ENCODE measurements at places on chromosomes 5 and 9.

GRCh38 chr5:4027088-4027734 is 431.6 kb downstream of the IRX1 start:
- no peak for ATAC-seq

DNA sequence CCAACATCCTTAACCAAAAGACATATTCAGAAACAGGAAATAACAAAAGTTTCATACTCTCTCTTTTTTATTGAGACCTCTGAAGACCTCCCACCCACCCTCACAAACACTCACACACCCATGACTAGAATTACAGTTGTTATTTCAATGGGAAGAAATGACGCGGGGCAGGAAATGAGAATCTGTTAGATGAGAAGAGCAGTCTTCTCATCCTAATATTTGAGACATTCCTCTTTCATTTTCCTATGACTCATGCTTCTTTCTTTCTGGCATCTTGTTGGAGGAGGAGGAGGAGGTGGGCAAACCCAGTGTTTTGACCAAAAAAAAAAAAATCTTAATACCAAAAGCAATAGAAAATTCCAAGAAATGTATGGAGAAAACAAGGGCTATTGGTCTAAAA is 179.5 kb upstream of the TARS1 start:
- no peak for ATAC-seq

GRCh38 chr9:107131108-107131799 is 151.8 kb upstream of the RAD23B start:
- no peak for ATAC-seq

DNA sequence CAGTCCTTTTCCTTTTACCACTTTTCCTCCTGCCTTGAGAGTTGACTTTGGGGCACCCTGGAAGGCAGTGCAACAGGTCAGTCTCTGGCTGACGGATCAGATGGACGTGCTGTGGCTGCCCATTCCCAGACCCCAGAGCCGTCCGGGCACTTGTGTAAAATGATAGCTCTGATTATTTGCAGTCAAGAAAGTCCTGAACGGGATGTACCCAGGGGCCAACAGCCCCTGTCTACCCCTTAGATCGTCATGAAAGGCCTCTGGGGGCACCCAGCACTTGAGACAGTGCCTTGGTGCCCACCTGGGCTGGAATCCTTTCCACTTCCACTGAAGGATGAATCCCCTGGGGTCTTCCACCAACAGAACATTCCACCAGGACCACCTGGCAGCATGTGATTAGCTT is 17.7 kb upstream of the ANGPTL2 start:
- ATAC-seq: no peak

- no peak for ATAC-seq
Measured at GRCh38 chr9:120950421-120951388, 24.1 kb upstream of the TRAF1 start.

GRCh38 chr5:150075806-150076205 is 10.5 kb downstream of the CSF1R start:
- ATAC-seq: no peak

GRCh38 chr5:31815376-31815775 is 176.4 kb downstream of the PDZD2 start:
- ATAC-seq: peak; percentile 51

- no peak for ATAC-seq
Measured at GRCh38 chr5:4977416-4978110, 162.6 kb upstream of the ADAMTS16 start.

GRCh38 chr5:31890046-31890445 is 251.1 kb downstream of the PDZD2 start:
- ATAC-seq: no peak

GRCh38 chr9:36138496-36138895 is 2.0 kb downstream of the GLIPR2 start:
- ATAC-seq: no peak

DNA sequence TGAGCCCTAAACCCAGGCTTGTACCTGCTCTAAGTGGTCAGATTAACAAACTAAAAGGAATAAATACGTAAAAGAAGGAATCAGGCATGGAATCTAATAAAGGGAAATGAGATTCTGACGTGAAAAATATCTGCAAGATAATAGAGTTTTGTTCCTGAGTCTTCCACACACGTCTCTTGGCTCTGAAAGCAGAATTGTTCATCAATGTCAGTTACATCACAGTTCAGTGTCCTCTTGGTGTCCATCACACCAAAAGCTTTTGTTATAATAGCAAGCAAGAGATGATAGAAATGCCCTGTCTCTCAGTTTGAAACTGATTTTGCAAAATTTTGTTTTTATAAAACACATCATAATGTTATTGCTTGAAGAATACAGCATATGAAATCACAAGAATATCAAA is 34.7 kb upstream of the NMUR2 start:
- ATAC-seq: no peak

DNA sequence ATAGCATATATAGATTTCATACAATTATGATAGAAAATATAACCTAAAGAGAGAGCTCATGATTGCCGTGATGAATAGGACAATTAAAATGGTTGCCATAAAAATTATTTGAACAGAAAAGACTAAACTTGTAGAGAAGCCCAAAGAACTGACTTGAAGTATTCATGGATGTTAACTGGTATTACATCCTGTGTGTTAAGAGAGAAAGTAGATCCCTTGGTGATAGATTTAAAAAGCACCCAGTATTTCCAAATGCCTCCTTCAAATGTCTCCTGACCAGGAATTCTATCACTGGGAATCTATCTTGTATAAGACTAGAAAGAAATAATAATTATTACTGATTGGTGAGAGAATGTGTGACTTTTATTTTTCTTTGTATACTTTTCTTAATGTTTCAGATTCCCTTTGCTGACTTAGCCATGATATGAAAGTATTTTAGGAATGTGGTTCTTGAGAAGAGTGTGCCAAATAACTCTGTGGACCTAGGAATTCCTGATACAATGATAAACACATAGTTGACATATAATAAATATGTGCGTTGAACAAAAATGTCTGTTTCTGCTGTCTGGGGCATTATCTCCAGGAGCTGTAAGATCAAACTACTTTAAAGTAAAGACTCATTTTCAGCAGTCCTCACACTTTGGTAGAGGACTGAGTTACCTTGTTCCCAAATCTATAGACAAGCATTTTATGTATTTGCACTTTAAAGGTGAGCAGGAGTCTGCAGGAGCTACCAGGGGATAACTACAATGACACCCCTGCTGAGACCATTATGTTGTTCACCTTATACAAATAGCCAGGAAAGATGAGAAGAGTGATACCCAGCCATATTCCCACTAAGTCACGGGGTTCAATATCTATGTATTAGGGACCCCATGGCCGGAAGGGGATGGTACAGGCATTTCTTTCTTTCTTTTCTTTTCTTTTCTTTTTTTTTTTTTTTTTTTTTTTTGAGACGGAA is 211.1 kb upstream of the TLE4 start:
- no peak for ATAC-seq

- no peak for ATAC-seq
Measured at GRCh38 chr5:33338336-33339110, 102.2 kb upstream of the TARS1 start.

DNA sequence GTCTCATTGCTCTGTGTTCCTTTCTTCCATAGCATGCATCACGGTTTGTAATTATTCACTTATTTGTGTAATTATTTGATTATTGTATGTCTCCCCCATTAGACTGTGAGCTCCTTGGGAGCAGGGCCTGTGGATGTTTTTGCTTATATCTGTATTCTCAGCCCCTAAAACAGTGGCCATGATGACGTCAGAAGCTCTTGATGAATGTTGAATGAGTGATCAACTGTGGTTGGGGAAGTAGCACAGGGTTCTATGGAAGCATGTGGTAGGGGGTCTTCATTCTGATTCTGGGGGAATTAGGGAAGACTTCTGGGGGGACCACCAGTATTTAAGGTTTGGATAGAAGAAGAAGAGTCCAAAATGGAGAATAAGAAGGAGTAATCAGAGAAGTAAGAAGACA is 6.0 kb downstream of the DNAI1 start:
- no peak for ATAC-seq

GRCh38 chr5:168585119-168585856 is 6.1 kb upstream of the PANK3 start:
- ATAC-seq: peak; percentile 72

DNA sequence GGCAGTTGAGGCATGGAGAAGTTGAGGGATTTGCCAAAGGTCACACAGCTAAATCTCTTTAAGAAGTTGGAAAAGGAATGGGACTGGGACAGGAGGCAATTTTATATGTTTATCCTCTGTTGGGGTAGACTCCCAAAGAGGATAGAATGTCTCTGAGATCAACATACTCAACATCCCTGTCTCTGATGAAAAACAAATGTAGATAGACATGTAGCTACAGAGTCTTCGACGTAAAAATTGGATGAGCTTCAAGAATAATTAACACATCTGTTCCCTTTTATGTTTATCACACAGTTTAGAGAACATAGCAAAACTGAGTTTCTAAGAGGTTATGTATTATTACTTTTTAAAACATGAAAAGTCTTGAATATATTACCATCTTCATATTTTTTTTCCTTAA is 204.6 kb upstream of the CD180 start:
- ATAC-seq: no peak

GRCh38 chr9:76486151-76486550 is 27.2 kb downstream of the GCNT1 start:
- no peak for ATAC-seq

DNA sequence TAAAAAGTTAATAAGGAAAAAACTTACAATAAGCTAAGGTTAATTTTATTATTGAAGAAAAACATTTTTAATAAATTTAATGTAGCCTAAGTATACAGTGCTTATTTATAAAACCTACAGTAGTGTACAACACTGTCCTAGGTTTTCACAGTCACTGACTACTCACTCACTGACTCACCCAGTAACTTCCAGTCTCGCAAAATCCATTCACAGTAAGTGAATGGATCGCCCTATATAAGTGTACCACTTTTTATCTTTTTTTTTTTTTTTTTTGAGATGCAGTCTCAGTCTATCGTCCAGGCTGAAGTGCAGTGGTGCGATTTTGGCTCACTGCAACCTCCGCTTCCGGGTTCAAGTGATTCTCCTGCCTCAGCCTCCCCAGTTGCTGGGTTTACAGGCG is 47.7 kb downstream of the FNIP1 start:
- ATAC-seq: no peak

- no peak for ATAC-seq
Measured at GRCh38 chr5:73267766-73268435, 94.9 kb downstream of the TMEM174 start.

- ATAC-seq: no peak
Measured at GRCh38 chr5:83000428-83000827, 76.8 kb downstream of the TMEM167A start.

GRCh38 chr5:161546470-161547301 is at the start of gene GABRB2:
Gene GABRB2, minus strand, starts transcription at chr5:161546725. Its CDS starts 82 bp downstream, at chr5:161546643.
- peak; percentile 69 for ATAC-seq

- no peak for ATAC-seq
Measured at GRCh38 chr9:118395415-118395814, 691.2 kb downstream of the TLR4 start.

GRCh38 chr5:107100121-107100520 is 570.6 kb downstream of the EFNA5 start:
- no peak for ATAC-seq

DNA sequence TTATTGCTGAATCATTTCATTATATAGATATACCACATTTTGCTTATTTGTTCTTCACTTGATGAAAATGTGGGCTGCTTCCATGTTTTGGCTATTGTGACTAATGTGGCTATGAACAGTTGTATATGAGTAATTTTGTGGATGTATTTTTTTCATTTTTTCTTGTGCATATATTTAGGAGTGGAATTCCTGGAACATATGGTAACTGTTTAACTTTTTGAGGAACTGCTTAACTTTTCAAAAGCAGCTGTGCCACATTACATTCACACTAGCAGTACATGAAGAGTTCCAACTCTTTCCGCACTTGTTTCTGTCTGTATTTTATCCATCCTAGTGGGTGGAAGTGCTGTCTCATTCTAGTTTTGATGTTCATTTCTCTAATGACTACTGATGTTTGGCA is 67.8 kb downstream of the JAK2 start:
- no peak for ATAC-seq

DNA sequence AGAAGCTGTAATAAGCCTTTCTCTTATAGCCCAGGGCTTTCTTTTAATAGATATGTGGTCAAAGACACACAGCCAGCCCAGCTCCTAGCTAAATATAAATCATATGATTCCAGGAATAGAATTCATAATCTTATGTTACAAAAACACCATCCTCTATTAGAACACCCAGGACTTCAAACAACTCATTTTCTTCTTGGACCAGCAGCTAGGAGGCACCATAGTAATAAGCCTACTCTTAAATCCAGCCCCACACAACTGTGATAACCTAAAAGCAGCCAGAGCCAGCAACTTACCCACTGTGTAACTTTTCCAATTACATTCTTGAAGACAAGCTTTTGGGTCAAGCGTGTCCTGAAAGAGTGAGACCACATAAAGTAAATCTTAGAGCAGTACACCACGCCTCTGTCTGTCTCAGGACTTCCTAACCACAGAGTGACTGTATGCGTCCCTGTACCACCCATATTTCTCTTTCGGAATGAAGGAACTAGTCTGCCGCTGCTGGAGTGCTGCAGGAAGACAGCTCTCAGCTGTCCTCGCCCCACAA is 223.8 kb downstream of the TLE1 start:
- peak; percentile 18 for ATAC-seq

- ATAC-seq: no peak
Measured at GRCh38 chr5:146762830-146763229, 115.7 kb downstream of the PPP2R2B start.

DNA sequence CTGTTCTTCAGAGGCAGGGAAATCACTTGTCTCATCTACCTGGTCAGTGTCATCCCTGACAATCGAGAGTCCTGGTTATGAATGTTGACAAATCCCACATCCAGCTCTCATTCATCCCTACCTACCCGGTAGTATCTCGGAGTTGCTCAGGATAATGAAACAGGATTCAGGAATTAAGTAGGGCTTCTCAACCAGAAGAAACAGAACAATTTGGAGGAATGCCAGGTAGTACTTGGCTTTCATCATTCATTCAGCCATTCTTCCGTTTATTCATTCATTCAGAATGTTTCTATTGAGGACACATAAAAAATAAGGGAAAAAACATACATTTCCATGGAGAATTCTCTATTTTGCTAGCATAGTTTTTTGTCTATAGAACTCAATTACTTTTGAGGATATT is 195.0 kb downstream of the ARHGEF28 start:
- no peak for ATAC-seq

DNA sequence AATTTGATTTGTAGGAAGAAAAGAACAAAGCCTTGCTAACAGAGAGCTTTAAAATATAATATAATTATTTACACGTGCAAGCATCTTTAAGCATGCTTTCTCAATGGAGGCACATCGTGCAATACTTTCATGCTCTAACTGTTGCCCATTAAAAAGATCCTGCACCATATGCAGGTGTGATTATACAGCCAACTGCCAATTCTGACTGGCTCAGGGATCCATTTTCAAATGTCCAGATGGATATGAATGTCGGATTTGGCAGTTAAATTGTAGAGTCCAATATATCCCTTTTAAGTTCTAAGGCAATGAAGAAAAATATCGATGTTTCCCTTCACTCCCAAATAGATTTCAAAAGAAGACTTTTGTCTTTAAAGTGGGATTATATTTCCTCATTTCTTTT is 416.4 kb upstream of the CD180 start:
- ATAC-seq: no peak

GRCh38 chr5:1404062-1404461 is 41.2 kb downstream of the SLC6A3 start:
- no peak for ATAC-seq
